ENCODE measurements at places on chromosomes 3 and 15.

- no peak for DNase-seq
Measured at GRCh38 chr3:149547954-149548668, 73.6 kb downstream of the TM4SF4 start.

GRCh38 chr3:12428126-12428525 is 56.2 kb upstream of the TSEN2 start:
- DNase-seq = no peak

- DNase-seq = no peak
Measured at GRCh38 chr3:45246241-45246640, 20.2 kb upstream of the TMEM158 start.

DNA sequence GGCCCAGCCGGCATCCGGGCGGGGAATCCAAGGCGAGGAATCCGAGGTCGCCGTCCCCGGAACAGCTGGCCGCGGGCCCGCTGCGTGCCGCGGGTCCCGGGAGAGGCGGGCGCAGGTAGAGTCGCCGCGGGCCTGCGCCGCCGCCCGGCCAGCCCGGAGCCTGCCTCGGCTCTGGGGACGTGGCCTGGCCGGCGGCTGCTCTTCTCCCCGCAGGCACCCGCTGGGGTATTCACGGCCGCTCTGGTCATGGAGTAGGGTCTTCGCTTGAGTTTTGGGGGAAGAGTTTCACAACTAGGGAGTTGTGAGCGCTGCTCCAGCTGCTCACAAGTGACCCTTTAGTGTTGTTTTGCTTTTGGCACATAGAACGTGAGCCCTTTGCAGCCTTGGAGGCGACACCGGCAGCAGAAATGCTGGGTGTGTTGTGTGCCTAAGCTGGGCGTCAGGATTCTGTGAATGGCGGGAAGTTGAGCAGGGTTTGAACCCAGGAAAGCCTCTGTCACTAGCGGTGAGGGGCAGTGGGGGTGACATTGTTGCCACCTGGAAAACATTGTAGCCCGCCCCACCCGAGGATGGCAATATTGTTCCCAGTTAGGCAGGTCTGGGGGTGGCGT is 4.0 kb downstream of the TRIM71 start:
- no peak for DNase-seq

GRCh38 chr3:148723631-148724030 is 25.9 kb downstream of the AGTR1 start:
- DNase-seq = no peak

DNA sequence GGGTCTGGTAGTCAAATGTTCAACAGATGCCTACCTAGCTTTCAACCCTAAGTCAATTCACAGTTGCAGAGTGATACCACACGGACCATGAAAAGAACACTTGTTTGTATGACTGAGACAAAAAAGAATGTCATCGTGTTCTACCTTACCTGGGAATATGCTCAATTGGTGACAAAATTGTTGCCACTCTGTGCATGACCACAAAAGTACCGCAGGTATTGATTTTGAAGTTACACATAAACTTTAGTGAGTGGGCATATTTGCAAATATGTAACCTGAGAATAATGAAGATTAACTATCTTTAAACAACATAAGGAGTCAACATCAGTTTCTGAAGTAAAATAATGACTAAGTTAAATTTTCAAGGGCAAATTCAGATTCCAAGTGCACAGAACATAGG is 53.4 kb upstream of the SNRPN start:
- no peak for DNase-seq

DNA sequence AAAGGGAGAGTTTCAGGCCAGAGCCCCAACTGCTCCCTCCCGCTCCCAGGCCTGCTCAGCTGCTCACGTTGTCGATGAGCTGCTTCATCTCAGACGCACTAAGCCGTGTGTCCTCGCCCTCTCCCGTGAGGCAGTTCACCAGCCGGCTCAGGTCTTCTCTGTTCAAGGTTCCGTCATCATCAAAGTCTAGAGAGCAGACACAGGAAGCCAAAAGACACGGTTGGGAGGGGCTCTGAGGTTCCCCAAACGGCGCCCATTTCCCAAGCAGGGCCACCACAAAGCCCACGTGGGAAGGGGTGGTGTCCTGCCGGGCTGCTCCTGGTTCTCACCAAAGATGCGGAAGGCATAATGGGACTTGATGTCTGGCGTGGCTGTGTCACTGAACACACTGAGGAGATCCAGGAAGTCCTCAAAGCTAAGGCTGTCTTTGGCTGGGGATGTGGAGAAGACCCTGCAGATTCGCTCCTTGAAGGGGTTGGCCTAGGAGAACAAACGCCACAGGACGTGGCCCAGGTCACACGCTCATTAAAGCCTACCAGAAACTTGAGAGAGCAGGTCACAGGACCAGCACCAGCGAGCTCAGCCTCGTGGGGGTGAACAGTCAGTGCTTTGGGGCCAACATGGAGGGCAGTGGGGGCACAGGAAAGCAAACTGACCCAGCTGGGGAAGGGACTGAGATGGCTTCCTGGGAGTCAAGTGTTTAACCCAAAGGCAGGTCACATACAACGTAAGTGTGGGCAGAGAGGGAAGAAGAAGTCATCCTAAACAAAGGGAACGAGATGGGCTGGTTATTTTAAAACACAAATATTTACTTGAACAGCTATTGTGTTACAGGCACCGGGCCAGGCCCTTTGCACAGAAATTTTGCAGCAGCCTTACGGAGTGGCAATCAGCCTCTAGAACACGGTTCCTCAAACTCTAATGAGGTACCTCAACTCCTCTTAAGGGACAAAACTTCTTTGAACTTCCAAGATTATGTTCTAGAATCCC is 2.4 kb downstream of the CIB1 start:
- peak; percentile 78 for DNase-seq

DNA sequence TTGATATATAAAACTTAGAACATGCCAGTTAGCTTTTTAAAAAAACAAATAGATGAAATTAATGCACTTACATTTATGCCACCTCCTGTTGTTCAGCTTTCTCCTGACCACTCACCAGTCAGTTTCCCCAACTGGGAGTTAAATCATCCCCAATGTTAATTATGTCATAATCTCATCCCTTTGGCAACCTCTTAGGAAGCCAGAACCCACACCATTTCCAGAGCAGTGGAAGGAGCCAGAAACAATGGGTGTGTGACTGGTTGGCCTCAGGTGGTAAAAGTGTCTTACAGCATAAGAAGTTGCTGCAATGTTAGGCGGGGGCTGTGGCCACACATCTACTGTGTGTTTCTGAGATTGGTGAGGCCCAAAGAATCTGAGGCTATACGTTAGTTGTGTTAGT is 46.5 kb upstream of the MITF start:
- no peak for DNase-seq

DNA sequence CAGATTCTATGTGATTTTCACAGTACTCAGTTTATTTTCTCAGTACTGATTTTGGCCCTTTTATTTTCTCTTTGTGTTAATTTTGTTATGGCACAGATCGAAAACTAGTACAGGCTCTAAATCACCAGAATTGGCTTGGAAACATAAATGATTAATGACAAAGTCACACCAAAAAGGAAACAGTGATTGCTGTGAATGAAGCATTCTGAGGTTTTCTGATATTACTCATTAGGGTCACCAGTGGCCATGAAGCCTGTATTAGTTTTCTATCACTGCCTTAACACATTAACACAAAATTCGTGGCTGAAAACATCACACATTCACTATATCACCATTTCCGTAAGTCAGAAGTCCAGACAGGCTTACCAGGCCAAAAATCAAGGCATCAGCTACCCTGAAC is 343.0 kb upstream of the THRB start:
- DNase-seq = no peak

DNA sequence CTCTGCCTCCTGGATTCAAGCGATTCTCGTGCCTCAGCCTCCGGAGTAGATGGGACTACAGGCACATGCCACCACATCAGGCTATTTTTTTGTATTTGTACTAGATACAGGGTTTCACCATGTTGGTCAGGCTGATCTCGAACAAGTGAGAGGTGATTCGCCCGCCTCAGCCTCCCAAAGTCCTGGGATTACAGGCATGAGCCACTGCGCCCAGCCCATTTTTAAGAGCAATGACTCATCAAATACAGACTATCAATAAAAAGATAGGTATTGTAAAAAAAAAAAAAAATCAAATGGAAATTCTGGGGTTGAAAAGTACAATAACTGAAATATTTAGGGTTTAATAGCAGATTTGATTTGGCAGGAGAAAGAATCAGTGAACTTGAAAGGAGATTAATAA is 129.0 kb downstream of the TJP1 start:
- DNase-seq = no peak

- no peak for DNase-seq
Measured at GRCh38 chr3:16614033-16615031, 9.1 kb upstream of the DAZL start.

- no peak for DNase-seq
Measured at GRCh38 chr3:16241225-16241624, 23.5 kb downstream of the DPH3 start.

DNA sequence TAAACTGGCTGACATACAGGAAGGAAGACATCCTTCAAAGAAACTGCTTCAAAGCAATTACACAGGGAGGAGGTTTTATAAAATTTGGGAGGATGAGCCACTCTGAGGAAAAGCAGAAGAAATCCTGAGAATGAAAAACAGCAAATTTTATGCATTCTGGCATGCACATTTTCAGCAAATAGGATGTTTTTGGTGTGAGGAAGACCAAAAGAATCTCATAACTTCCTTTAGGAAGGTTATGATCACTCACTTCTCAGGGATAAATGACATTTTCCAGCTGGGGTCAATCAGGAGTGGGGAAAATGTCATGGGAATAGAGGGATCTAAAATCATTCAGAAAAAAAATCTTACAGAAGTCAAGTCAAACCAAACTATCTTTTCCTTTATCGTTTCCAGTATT is 371.7 kb upstream of the CNTN6 start:
- DNase-seq = no peak

- no peak for DNase-seq
Measured at GRCh38 chr15:48759921-48760320, 50.9 kb downstream of the CEP152 start.

- no peak for DNase-seq
Measured at GRCh38 chr3:193940526-193940925, 195.4 kb upstream of the HES1 start.

- DNase-seq = no peak
Measured at GRCh38 chr15:99507504-99508310, 58.1 kb upstream of the MEF2A start.

- no peak for DNase-seq
Measured at GRCh38 chr3:54510506-54510905, 388.2 kb downstream of the CACNA2D3 start.

- no peak for DNase-seq
Measured at GRCh38 chr3:74624301-74624700, 9.8 kb upstream of the CNTN3 start.

DNA sequence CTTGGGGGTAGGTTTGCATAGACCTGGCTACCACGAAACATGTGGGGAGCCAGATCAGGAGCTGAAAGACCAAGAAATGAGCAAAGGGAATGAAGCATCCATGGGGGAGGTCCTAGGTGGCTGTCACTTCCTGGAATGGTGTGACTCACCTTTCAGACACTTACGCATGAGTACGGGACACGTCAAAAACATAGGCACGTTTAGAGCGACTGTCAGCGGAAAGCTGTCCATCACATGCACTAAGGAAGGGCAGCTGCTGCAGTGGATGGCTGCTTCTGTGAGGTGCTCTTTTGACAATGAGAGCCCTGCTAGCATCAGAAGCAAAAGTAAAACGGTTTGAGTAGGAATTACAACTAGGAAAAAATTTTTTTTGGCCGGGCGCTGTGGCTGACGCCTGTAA is 244.6 kb upstream of the CCDC54 start:
- DNase-seq = no peak

DNA sequence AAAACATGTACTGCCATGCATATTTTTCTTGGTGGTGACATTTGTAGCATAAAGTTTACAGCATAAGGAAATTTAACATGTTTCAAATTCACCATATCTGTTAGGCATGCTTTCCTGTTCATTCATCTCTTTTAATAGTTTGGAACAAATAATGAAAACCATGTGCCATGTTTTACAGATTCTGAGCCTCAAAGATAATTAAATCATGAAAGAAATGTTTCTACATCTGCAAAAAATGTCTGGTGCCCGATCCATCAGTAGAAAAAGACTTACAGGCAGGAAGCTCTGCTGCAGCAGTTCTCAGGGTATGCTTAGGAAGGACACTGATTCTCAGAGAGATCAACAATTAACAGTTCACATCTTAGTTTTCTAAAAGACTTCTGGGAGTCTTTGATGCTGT is 316.2 kb downstream of the IL5RA start:
- no peak for DNase-seq

GRCh38 chr15:69165637-69166025 is 5.2 kb downstream of the GLCE start:
- no peak for DNase-seq

GRCh38 chr3:46615050-46615775 is 2.9 kb downstream of the FAM240A start:
- DNase-seq = no peak

- no peak for DNase-seq
Measured at GRCh38 chr3:123559040-123559861, 25.6 kb downstream of the HACD2 start.

DNA sequence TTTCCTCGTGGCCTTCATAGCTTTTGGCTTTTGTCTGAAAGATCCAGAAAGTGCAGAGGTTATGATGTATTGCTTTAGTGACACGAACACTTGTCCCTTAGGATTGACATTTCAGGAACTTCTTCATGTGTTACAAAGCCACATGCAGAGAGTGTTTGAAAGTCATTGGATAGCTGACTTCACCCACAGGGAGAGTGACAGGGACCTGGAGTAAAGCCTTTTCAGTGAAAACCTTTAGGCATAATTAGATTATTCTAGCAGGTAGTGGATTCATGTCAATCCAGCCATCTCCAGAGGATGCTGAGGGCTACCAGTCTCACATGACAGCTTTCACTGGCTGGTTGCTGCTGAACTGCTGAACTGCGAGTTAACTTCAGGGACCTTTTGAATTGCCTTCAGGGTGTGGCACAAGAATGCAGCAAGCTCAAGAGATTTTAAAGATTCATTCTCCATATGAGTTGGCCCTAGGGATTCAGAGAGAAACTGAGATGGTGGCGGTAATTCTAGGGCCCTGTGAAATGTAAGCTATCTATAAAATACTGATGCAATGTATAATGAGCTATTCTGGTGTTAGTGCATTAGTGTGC is 267.0 kb upstream of the GOLIM4 start:
- DNase-seq = no peak

- no peak for DNase-seq
Measured at GRCh38 chr15:81323559-81323943, 390 bp downstream of the STARD5 start.

DNA sequence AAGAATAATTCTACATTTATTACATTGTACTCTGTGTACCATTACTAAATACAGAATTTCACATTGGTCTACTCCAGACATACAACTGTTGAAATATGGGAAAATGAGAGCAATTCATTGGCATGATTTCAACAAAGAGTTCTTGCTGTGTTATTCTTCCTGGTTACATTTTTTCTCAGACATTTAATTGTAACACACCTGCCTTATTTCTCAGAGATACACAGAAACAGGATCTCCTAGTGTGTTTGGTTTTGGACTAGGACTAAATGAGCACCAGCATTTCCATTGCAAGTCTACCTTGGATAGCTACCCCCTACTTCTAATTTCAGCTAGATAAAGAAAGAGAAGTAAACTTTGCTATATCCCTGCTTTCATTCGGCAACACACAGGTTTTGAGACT is 274.3 kb upstream of the CNTN4 start:
- DNase-seq = no peak

- no peak for DNase-seq
Measured at GRCh38 chr3:123329636-123330340, 119.1 kb downstream of the ADCY5 start.

Measured in T-cell (primary cell).